Naive thymus-derived CD4-positive, alpha-beta T cell (primary cell): ENCODE measurements at places on chromosomes 11 and 22. TPM values are rescaled to one million over a fixed set of nuclear protein-coding genes. Genes with fewer than 3 reads are reported as not detected.
A peak's percentile ranks its signal among the peaks of the same experiment; 100 is the strongest.

GRCh38 chr11:123427405-123427804 lies 2.7 kb upstream of the GRAMD1B start:
- H3K4me3 ChIP-seq, result no peak overlapping the region
- H3K36me3 ChIP-seq, result no peaks in the 10 kb centered on the region
- no peaks in the 10 kb centered on the region for H3K4me1 ChIP-seq
- no peak for DNase-seq
- no peaks in the 10 kb centered on the region for H3K27me3 ChIP-seq

GRCh38 chr11:120248551-120249278 lies 8.8 kb downstream of the POU2F3 start:
- no peaks in the 10 kb centered on the region for H3K27me3 ChIP-seq
- no peaks in the 10 kb centered on the region for H3K4me1 ChIP-seq
- no peak for DNase-seq
- H3K36me3 ChIP-seq, result no peaks in the 10 kb centered on the region
- no peak overlapping the region for H3K27ac ChIP-seq
- no peak overlapping the region for H3K4me3 ChIP-seq

DNA sequence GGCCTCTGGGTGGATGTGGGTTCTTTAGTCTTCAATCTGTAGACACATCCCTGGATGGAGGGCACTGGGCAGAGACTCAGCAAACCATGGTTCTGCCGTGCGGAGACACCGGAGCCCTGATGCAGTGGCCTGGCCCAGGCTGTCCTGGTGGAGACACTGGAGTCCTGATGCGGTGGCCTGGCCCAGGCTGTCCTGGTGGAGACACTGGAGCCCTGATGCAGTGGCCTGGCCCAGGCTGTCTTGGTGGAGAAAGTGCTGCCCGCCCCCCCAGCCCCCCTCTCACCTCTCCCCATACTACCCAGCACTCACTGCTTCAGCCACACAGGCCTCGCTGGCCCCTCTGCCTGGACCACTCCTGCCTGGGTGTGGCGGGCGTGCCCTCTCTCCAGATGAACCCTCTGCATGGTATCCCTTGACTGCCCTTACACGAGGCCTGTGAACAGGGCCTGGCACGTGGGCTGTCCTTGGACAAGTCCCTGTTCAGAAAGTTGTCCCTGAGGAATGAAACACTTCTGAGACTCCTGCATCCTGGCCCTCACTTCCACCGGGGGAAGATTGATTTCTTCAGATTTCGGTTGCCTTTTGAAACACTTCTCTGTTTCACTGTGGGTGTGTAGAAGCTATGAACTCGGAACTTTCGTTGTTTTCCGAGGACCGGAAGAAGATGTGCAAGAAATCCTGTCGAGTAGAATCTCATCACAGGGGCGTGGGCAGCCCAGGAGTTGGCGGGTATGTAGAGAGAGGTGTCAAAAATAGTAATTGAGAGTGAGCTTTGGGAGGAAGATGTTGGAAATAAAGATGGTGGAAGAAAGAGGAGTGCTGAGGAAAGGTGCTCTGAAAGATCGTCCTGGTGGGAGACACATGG lies 26.2 kb downstream of the IGHMBP2 start:
- no peak overlapping the region for H3K4me3 ChIP-seq
- H3K36me3 ChIP-seq, result peaks cover 95% of the 10 kb centered on the region
- no peaks in the 10 kb centered on the region for H3K4me1 ChIP-seq
- H3K27ac ChIP-seq, result no peak overlapping the region
- DNase-seq, result no peak

DNA sequence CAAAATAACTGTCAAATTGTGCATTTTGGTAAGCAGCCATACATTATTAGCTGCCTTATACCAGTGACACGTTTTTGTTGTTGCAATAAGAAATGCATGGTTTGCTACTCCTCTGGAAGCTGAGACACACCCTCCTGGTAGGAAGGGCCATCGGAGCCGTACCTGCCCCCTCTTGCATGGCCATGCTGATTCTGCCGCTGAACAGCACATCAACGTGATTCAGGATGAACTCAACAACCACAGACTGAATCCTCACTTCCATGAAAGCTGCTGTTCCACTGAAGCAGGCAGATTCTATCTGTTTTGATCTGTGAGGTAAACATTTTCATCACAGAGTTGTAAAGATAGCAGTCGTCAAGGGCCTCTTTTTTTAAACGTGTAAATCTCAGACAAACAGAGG lies 38.6 kb upstream of the TP53AIP1 start:
- DNase-seq, result no peak
- H3K36me3 ChIP-seq, result no peaks in the 10 kb centered on the region
- H3K27me3 ChIP-seq, result no peaks in the 10 kb centered on the region
- H3K4me3 ChIP-seq, result no peak overlapping the region
- no peaks in the 10 kb centered on the region for H3K4me1 ChIP-seq
- no peak overlapping the region for H3K27ac ChIP-seq

DNA sequence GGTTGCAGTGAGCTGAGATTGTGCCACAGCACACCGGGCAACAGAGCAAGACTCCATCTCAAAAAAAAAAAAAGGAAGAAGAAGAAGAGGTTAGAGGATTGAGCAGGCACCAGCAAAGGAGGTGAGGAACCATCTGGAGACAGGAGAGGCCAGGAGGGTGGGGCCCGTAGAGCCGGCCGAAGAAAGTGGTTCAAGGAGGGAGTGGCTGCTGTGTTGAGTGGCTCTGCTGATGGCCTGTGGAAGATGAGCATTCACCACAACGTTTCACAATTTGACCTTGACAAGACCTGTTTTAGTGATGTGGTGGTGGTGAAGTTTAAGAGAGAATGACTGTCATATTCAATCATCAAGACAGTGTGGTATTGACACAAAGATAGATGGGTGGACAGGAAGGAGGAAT lies 6.8 kb upstream of the CTSD start:
- DNase-seq, result no peak
- H3K27me3 ChIP-seq, result no peaks in the 10 kb centered on the region
- H3K4me1 ChIP-seq, result peaks cover 10% of the 10 kb centered on the region
- no peak overlapping the region for H3K27ac ChIP-seq
- H3K36me3 ChIP-seq, result no peaks in the 10 kb centered on the region

GRCh38 chr11:16613512-16614381 lies 124.7 kb upstream of the C11orf58 start:
- H3K27me3 ChIP-seq, result peaks cover 6% of the 10 kb centered on the region
- no peak for DNase-seq
- no peaks in the 10 kb centered on the region for H3K36me3 ChIP-seq
- H3K4me3 ChIP-seq, result peak overlapping the region; percentile 37
- peaks cover 16% of the 10 kb centered on the region for H3K4me1 ChIP-seq
- no peak overlapping the region for H3K27ac ChIP-seq

Gene CPT1B
- 43.9 TPM for total RNA-seq

DNA sequence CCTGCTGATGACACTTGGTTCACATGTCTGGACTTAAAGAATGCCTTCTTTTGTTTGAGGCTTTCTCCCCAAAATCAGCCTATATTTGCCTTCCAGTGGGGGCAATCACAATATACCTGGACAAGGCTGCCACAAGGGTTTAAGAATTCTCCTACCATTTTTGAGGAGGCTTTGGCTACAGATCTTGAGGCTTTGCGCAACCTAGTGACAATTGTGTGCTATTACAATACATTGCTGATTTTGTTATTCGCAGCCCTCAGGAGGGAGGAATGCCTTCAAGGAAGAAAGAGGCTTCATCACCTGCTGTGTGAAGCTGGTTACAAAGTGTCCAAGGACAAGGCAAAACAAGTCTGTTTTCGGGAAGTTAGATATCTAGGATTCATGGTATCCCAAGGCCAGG lies 50.8 kb upstream of the OR4C15 start:
- no peaks in the 10 kb centered on the region for H3K27me3 ChIP-seq
- DNase-seq, result no peak
- no peak overlapping the region for H3K27ac ChIP-seq
- no peaks in the 10 kb centered on the region for H3K4me1 ChIP-seq
- no peaks in the 10 kb centered on the region for H3K36me3 ChIP-seq

DNA sequence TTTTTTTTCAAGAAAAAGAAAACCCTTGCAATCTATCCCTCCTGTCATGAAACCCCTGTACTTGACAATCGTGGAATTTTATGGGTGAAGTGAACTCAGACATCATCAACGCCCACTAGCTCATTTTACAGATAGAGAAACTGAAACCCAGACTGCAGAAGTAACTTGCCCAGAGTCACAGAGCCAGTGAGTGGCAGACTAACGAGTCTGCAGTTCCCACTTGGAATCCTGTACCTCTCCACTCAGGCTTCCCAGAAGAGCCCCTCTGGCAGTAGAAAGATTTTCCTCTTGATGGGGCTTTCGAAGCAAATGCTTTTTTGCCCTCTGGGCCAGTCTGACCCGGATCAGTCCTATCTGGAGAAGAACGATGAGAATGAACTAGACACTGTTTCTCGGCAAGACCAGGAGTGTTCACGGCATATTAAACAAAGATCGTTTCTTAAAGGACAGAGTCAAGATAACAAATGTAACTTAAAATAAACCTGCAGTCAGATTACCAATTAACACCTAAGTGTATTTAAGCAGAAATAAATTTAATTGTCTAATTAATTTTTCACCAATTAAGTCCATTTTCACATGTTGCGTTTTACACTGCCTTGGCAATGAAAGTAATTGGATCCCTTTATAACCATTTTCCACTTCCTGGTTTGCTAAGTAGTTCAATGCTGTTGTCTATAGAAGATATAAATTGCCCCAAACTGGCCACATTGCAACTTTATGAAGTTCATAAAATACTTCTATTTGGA lies 61.3 kb upstream of the CREB3L1 start:
- H3K27ac ChIP-seq, result no peak overlapping the region
- no peaks in the 10 kb centered on the region for H3K36me3 ChIP-seq
- H3K27me3 ChIP-seq, result no peaks in the 10 kb centered on the region
- no peak for DNase-seq
- no peak overlapping the region for H3K4me3 ChIP-seq

Gene CELSR1
- 0.25 and 0.36 TPM in 2 replicates for total RNA-seq

GRCh38 chr11:59574467-59574866 lies 41.1 kb downstream of the OSBP start:
- peaks cover 12% of the 10 kb centered on the region for H3K36me3 ChIP-seq
- no peaks in the 10 kb centered on the region for H3K4me1 ChIP-seq
- no peak for DNase-seq
- no peak overlapping the region for H3K4me3 ChIP-seq

Gene FADS2
- total RNA-seq, result 0.51 TPM

DNA sequence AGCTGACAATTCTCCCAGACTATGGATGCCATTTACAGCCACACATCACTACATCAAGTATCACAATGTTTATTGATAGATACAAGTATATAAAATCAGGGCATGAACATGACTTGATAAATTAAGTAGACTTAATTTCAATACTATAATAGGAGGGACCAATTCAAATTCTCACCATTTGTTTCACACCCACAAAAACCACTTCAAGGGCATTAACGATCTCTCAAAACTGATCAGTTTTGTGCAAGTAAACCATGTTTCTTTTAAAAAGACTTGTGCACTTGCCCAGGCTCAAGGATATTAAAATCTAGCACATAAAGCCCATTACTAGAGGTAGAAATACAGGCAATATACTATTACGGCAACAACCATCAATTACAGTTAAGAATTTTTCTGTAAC lies 11.7 kb downstream of the EIF4G2 start:
- H3K27me3 ChIP-seq, result no peaks in the 10 kb centered on the region
- peaks cover 28% of the 10 kb centered on the region for H3K36me3 ChIP-seq
- DNase-seq, result no peak
- H3K27ac ChIP-seq, result no peak overlapping the region
- H3K4me1 ChIP-seq, result peaks cover 30% of the 10 kb centered on the region

Gene CNTN5
- total RNA-seq, result not detected in 2 replicates

Gene OR4A16
- not detected for total RNA-seq

DNA sequence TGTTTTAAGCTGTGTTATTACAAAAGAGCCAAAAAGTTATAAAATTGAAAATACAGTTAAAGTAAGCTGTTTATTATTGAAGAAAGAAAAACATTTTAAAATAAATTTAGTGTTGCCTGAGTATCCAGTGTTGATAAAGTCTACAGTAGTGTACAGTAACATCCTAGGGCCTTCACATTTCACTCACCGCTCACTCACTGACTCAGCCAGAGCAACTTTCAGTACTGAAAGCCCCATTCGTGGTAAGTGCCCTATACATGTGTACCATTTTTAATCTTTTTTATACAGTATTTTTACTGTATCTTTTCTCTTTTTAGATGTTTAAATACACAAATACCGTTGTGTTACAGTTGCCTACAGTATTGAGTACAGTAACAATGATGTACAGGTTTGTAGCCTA lies 35.0 kb downstream of the POLD3 start:
- H3K36me3 ChIP-seq, result no peaks in the 10 kb centered on the region
- no peaks in the 10 kb centered on the region for H3K4me1 ChIP-seq
- H3K4me3 ChIP-seq, result no peak overlapping the region

DNA sequence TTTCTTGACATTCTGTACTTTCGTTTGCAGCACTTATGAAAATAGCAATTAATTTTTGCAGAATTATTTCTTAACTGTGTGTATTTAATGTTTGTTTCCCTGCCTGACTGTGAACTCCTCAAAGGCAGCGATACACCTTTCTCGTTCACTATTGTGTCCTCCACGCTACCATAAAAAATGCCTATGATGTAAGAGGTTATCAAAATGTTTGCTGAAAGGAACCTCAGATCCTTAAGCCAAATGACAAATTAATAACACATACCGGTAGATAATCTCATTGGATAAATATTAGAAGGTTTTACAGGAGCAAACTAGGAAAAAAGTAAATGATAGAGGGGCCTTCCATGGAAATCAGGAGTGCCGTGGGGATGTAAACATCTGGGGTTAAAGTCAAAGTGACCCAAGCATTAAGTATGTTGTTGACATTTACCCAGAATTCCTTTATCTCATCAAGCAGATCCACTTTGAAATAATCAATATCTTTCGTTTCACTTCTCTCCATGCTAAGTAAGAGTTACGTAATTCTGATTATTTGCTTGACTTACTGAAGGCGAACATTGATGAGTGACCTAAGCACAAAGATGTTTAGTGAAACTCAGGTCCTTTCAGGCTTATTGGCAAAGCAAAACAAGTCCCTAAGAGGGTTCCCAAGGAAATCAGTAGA lies 2.6 kb upstream of the OOSP3 start:
- no peak overlapping the region for H3K27ac ChIP-seq
- H3K4me1 ChIP-seq, result no peaks in the 10 kb centered on the region
- no peak overlapping the region for H3K4me3 ChIP-seq
- H3K36me3 ChIP-seq, result no peaks in the 10 kb centered on the region

DNA sequence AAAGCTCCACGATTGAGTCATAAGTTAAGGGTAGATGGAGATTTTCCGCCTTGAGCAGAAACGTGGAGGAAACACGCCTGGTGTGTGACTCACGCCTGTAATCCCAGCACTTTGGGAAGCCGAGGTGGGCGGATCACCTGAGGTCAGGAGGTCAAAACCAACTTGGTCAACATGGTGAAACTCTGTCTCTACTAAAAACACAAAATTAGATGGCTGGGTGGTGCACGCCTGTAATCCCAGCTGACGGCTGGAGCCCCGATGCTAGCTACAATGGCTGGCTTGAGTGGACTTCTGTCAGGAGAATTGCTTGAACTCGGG lies 17.3 kb upstream of the DGCR8 start:
- no peak overlapping the region for H3K27ac ChIP-seq
- H3K27me3 ChIP-seq, result no peaks in the 10 kb centered on the region
